Activated CD4-positive, alpha-beta memory T cell treated with anti-CD3 and anti-CD28 coated beads for 36 hours (primary cell): ENCODE measurements at places on chromosomes 2 and 18. TPM values are rescaled to one million over a fixed set of nuclear protein-coding genes. Genes with fewer than 3 reads are reported as not detected.

M1AP gene
- total RNA-seq = not detected

ADGRF3 gene
- 1.4 TPM for total RNA-seq

TMEM198 gene
- 2.6 TPM for total RNA-seq

PLB1 gene
- total RNA-seq = 0.64 TPM

HOXD1 gene
- not detected for total RNA-seq

SLC9A2 gene
- total RNA-seq = not detected
